ENCODE measurements at places on chromosomes 2 and 18.
A peak's percentile ranks its signal among the peaks of the same experiment; 100 is the strongest.

- no peak for DNase-seq
Measured at GRCh38 chr2:222733846-222734702, 62.6 kb downstream of the MOGAT1 start.

DNA sequence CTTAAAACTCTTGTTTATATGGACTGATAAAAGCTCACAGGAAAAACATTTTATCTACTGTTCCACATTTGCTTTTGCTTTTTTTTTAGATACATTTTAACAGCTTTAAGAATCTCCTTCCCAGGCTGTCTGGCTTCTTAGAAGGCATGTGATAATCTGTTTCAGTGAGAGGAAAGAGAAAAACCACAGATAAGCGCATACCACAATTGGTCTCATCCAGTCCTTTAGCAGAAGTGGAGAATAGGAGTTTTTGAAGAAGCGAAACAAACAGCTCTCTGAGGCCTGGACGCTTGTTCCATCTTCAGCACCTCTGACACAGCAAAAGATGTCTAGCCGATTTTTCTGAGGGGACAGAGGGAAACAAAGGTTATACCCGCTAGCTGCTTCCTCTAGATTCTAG, 37.6 kb downstream of the RMC1 start:
- peak; percentile 7 for DNase-seq

DNA sequence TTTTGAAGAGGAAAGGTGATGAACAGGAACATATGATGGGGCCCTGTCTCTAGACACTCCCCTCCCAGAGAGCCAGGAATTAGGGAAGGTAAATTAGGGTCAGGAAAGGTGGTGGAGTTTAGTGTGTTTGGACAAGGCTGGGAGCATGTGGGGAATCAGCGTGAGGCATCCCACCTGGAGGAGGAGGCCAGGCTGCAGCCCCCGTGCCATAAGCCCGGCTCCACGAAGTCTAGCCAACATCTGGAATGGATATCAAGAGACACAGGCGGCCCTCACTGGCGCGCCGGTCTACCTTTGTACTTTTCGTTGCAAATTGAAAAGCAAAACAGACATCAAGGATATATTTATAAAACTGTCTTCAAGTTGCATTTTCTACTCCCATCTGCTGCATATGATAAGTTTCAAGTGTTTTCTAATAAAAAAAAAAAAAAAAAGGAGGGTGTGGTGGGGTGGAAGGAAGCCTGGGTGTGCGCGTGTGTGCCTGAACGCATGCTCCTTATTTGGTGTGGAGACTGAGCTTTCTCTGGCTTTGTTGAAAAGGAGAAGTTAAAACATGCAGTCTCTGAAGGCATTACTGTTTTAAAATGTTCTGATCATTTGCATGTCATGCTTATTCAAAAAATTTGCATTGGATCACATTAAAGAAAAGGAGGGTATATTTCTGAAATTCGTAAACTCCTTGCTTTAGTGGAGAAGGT, 546.7 kb upstream of the ID2 start:
- no peak for DNase-seq

DNA sequence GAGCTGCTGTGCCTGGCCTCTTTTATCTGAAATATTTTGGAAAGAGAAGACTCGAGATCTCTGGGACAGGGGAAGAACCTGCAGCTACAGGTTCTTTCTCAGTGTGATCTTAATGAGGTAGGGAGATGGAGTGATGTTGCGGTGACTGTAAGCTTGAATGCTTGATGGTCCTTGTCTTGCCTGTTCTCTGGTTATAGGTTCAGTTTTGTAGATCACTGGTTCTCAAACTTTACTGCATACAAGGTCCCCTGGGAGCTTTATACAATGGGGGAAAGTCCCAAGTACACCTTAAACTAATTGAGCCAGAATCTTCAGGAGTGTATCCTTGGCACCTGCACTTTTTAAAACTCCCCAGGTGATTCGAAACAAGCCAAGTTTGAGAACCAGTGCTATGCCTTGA, 136.7 kb upstream of the CXCR4 start:
- no peak for DNase-seq

DNA sequence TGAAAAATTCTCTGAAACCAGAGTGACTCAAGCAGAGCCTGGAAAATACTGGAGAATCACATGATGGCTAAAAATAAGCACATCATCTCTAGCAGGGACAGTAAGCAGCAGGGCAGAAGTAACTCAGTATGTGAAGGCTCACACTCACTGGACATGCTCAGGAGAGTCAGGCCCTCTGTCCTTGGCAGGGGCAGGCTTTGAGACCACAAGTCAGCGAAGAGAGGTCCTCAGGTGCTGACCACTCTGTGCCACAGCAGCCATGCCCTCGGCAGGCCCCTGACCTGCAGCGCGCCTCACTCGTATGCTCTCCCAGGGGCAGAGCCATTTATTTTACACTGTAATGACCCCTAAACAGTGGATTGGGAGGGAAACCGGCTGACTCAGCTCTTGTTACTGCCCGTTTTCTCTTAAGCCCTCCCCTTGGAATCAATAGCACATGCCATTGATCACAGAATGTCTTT, 76.8 kb downstream of the MAPRE2 start:
- DNase-seq: peak; percentile 41

GRCh38 chr2:11213090-11213638, 57.9 kb downstream of the SLC66A3 start:
- peak; percentile 46 for DNase-seq

DNA sequence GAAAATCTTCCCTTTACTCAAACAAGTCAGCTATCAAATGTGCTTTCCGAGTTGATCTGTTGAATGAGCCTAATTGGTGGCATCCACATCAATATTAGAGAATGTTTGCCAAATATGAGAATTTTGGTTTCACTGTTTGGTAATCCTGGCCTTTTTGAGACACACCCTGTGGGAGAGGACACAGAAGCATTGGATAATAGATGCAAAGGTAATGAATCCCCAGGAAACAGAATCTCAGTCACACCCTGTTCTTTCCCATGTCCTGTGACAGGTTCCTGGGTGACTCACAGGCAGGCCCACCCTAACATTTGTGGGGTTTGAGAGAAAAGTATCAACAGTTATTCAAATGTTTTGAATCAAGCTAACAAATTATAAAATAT, 99.8 kb upstream of the PELI1 start:
- no peak for DNase-seq

DNA sequence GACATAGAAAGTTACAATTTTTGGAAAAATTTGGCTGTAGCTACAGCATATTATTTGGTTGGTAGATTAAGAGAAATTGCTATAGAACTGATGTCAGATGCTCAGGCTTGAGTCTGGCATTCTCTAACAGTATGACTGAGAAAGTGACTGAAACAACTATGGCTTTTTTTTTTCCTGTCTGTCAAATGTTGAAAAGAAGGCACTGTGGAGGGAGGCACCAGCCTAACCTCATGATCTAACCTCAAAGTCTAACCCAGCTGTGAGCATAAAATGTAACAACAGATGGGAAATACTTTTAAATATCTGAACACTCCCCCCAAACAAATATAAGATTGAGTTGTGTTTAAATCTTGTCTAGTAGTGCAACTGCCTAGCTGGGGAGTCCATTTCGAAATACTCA, 629.1 kb downstream of the LRP1B start:
- no peak for DNase-seq

DNA sequence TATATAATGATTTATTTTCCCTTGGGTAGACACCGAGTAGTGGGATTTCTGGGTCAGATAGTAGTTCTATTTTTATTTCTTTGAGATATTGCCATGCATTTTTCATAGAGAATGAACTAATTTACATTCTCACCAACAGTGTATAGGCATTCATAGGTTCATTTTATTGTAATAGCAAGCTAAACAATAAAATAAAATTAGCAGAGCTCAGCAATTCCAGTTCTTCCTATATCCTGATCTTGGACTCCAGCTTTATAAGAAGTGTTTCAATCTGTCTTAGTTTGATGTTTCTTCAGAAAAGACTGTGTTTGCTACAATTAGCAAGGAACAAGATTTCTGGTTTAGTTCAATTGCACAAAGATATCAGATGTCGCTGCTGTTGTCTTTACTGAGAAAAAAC, 1024.4 kb upstream of the LRRTM1 start:
- no peak for DNase-seq

GRCh38 chr2:26809876-26810577, 24.2 kb downstream of the CENPA start:
- no peak for DNase-seq

- no peak for DNase-seq
Measured at GRCh38 chr2:74493546-74493945, 5.9 kb downstream of the LBX2 start.

GRCh38 chr2:26493566-26493965, 15.6 kb upstream of the OTOF start:
- DNase-seq: no peak

GRCh38 chr2:32624812-32625211, 3.0 kb upstream of the TTC27 start:
- no peak for DNase-seq

GRCh38 chr2:174918886-174919526, 86.2 kb downstream of the CHN1 start:
- no peak for DNase-seq

- DNase-seq: peak; percentile 55
Measured at GRCh38 chr2:238855299-238855698, 7.4 kb downstream of the TWIST2 start.

DNA sequence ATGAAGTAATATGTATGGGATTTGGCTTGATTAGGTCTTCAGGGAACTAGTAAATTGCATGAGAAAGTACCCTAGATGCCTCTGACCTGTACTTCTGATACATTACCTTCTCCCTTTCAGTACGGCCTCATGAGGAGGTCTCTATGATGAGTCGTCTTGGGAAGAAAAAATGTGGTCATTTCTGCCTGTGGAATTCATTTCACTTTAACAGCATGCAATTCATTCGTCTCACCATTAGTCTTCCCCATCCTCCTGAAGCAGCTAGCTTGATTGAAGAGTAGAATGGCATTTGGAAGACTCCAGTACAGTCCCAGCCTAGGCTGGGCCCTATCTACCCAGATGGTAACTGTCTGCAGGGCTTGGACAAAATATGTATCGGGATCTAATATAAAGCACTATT, 52.2 kb downstream of the TMX3 start:
- peak; percentile 54 for DNase-seq

DNA sequence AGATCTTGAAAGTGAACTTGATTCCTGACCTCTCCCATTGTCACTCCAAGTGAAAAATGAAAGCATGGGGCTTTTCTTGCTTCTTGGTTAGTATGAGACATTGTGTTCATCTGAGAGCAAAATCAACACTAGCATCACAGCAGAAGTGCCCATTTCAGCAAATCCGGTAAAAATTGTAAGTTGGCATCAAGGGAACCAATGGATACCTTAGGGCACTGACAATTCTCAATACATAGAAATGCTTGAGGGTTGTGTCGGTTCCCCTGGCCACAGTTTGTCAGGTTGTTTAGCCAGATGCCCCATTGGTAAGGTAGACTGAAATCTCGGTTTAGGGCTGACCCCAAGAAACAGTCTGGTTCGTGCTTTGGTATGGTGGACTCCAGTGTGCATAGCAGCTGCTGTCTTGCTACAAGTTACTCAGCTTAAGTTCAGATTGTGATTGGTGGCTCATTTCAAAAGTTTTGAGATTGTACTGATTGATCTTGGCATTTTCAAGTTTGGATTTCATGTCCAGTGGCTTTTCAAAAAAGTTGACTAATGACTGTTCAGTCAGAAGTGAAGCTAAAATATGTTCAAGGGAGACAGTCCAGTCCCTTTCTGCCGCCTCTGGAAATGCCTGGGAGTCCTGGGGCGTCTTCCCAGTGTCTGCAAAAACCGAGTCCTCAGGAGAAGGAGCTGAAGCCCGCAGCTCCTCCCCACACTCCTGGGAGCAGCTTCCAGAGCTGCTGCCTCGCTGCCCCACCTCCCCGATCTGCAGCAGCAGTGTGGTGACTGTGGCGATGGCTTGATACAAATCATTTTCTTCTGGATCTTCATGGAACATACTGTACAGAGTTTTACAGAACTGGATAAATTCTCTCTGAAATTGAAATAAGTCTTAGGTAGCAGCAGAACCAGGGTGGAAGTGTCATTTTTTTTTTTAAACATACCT, 5.6 kb downstream of the RPL31 start:
- DNase-seq: peak; percentile 19

DNA sequence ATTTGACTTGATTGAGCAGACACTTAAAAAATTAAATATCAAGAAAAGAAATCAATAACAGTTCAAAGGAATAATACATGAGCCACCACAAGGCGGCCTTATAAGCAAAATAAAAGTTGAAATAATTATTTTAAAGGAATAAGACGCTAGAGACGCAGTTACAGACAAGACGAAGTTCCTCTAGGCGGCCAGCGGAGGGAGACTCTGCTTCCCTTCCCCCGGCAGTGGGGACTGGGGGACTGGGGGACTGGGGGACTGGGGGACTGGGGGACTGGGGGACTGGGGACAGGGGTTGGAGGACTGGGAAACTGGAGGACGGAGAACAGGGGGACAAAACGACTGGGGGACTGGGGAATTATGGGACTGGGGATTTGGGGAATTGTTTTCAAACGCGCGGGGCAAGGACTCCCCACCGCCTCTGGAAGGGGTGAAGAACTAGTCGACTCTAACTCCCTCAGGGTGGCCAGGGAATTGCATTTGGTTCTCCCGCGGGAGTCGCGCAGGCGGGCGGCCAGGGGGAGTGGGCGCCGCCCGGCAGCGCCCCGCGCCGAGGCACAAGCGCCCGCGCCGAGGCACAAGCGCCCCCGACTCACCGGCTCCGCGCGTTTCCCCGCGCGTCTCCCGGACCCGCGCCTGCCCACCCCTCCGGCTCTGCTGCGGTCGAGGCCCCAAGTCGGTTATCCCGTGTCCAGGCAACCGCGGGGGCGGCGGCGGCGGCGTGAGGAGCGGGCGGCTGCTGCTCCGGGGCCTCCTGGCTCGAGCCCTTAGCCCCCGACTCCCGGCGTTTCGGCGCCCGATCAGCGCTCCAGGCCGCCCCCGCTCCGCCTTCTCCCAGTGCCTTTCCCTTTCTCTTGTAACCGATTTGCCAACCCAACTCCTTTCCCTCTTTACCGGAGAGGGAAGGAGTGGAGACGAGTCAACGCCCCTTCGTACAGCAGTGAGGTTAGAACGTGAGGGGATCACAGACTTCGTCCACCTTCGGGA, at the start of gene CCDC178:
TSS of gene CCDC178 (minus strand) at position 662 of the 984 bp plus-strand sequence. CDS start 28,633 bp downstream, outside the sequence.
- peak; percentile 77 for DNase-seq

- peak; percentile 46 for DNase-seq
Measured at GRCh38 chr2:31075431-31075830, 62.8 kb downstream of the GALNT14 start.

Measured in fibroblast of skin of scalp (primary cell).